ENCODE measurements at places on chromosomes 6 and 20.

DNA sequence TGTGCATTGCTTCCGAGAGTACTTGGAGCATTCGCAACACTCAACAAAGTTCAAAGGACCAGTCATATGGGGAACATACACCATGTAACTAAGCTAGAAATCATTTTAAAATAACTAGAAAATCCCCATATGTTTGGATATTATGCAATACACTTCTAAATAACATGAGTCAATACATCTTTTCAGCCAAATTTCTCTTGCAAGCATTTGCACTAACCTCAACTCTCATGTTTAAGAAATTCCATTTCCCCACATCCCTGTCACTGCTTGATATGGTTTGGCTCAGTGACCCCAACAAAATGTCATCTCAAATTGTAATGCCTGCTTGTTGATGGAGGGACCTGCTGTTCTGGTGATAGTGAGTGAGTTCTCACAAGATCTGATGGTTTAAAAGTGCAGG is 85.7 kb upstream of the CST7 start:
- no peak overlapping the region for H3K4me3 ChIP-seq
- H3K36me3 ChIP-seq = no peaks in the 10 kb centered on the region
- H3K27me3 ChIP-seq = no peaks in the 10 kb centered on the region
- no peak overlapping the region for H3K27ac ChIP-seq

DNA sequence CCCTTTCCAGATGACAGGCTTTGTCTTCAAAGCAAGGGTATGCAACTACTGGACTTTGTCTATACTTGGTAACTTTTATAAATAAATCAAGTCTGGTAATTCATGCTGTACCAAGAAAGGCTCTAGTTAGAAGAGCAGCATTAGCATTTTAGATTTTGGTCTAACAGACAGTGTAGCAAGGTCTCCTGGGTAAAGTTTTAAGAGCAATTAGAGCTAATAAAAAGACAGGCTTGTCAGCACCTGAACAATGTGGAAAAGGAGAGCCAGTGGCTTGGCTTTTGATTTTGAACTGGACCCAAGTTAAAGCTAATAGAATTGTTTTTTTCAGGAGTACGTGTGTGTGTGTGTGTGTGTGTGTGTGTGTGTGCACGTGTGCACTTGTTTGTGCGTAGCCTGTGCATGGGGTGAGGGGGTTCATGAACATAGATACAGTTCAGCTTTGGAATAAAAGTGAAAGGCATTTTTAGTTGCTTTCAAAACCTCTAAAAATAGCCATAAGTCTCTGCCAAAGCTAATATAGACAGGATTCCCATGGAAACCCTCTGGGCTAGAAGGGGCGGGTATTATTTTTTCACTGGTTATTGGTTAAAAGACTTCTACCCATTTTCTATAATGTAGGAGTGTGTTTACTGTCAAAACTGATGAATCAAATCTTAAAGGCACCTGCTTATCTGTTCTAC is 138.4 kb downstream of the KCNQ5 start:
- H3K4me1 ChIP-seq = no peaks in the 10 kb centered on the region
- no peak overlapping the region for H3K27ac ChIP-seq

- no peak for DNase-seq
- no peaks in the 10 kb centered on the region for H3K36me3 ChIP-seq
Observed at GRCh38 chr6:49328051-49328744, 134.9 kb downstream of the MMUT start.

- peaks cover 9% of the 10 kb centered on the region for H3K4me1 ChIP-seq
- H3K4me3 ChIP-seq = peak overlapping the region; percentile 99
- DNase-seq = peak; percentile 69
- H3K27me3 ChIP-seq = no peaks in the 10 kb centered on the region
- peak overlapping the region; percentile 99 for H3K27ac ChIP-seq
Observed at GRCh38 chr6:41073968-41074691, 1.4 kb downstream of the NFYA start.
